ENCODE measurements at places on chromosomes 5 and 9. TPM values are rescaled to one million over a fixed set of nuclear protein-coding genes. Genes with fewer than 3 reads are reported as not detected.
A peak's percentile ranks its signal among the peaks of the same experiment; 100 is the strongest.

The ZNF346 gene
- 21.6 TPM for total RNA-seq

The QRFP gene
- not detected for total RNA-seq

The ZFP2 gene
- 0.42 TPM for total RNA-seq

The WWC1 gene
- 33.2 TPM for total RNA-seq

The HTR1A gene
- total RNA-seq: 4.7 TPM

The BRINP1 gene
- total RNA-seq: 33.5 TPM

DNA sequence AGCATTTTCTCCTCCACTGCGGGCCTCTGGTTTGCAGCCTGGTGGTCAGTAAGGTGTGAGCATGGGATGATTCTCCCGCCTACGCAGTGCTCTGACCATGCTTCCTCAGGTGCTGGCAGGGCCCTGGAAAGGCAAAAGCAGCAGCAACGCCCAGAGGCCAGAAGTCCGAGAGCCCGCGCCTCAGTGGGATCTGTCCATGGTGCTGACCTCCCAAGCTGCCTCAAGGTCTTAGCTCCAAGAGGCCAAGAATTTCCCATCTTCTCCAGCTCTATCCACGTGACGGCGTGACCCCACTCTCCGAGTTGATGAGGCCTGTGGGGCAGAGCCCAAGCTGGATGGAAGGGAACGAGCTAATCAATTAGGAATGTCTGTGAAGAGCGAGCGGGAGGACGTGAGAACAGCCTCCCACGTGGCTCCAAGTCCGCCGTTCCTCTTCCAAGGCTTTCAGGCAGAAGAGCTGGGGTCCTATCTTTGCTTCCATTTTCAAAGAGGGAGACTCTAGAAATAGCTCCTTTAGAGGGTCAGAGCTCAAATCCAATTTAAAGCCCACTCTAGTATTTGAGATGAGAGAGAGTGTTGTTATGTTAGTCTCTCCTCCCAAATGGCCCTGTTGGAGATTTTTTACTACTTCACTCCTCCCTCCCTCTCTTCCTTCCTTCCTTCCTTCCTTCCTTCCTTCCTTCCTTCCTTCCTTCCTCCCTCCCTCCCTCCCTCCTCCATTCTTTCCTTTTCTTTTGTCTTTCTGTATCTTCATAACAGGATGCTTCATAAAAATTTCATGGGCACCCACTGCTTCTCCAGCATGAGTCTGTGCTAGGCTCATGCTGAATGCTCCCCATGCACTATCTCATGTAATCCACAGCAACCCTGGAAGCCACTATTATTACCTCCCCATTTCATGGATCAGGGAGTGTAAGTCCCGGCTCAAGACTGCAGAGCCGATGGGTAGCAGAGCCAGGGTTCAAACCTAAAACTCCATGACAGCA, 69.3 kb downstream of the OLFM1 start:
- DNase-seq: peak; percentile 90

DNA sequence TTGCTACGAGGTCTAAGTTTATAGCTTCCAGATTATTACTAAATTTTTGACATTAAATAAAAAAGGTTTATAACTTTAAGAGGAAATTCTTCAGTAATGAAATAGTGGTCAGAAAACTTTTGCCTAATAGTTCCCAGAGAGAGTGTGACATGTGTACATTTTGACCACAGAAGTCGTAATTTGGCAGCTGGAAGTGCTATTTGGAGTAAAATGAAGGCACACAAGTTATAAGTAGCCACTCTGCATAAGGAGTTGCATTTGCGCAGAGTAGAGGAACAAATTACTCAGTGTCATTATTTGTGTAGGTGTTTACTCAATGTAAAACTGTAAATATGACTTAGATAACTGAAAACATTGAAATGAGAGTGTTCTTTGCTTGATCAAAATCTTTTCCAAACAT, 408.4 kb downstream of the CCDC171 start:
- DNase-seq: no peak

DNA sequence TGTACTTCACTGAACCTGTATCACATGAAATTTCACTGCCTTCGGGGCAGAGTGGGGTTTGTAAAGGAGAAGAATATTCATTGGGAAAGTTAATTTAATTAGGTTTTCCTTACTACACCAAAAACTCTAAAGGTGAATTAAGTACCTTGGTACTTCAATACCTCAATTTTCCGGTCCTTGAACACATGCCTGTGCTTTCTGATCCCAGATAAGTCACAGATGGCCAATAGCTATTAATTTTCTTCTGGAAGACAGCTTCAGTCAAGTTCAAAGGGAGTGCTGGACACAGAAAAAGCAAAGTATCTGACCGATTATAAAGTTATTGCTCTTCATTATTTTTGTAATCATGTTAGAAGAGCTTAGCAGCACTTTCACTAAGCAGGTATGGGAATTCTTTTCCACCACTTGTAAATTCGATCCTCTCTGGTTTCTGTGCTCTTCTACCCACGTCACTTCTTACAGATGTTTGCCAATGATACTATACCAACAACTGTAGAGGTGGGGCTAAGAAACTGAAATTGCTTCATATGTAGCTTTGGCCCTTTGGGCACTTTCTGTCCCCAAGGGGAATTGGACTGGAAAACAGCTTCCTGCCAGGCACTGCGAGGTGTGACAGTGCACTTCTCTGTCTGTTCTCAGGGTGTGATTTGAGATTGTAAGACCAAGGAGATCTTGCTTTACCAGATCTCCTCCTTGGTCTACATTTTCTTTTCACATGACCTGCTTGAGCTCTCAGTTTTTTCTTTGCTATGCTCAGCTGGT, 164.0 kb downstream of the CCDC192 start:
- no peak for DNase-seq

DNA sequence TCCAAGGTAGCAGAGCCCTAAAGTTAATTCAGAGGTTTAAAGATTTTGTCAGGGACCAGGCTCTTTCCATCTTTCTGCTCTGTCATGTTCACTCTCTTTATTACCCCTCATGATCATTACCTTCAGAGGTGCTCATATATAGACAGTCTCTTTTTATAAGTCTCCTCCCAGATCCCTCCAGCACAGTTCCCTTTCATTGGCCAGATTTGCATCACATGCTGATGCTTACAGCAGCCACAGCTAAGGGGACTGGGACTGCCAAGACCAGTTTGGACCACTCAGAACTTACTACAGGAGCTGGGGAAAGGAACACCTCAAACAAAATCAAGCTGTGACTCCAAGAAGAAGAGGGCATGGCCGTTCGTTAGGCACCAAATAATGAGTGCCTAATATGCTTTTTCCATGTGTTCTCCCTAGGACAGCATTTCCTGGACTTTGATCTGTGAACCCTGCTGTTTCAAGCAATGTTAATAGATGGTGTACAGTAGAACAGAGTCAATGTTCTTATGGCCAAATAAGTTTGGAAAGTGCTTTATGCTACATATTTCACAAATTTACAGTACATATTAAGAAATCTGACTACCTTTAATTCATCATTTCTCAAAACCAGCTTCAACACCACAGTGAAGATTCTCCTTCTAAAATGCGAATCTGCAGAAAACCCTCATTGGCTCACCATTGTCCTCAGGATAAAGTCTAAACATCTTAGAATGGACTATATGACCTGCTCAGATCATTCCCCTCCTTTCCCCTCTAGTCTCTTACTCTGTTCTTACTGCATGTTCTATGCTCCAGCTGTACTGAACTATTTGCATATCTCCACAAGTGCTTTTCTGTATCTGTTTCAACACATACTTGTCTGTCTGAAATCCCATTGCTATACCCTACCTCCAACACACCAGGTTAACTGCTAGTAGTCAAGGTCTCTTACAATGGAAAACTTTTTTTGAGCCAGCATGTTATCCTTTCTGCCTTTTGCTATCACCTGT, 3.4 kb downstream of the C5orf58 start:
- no peak for DNase-seq

GRCh38 chr5:96952974-96953730, 17.3 kb downstream of the LNPEP start:
- no peak for DNase-seq

- DNase-seq: peak; percentile 10
These were observed 568.0 kb upstream of the KLF4 start for GRCh38 chr9:108057421-108058134.

DNA sequence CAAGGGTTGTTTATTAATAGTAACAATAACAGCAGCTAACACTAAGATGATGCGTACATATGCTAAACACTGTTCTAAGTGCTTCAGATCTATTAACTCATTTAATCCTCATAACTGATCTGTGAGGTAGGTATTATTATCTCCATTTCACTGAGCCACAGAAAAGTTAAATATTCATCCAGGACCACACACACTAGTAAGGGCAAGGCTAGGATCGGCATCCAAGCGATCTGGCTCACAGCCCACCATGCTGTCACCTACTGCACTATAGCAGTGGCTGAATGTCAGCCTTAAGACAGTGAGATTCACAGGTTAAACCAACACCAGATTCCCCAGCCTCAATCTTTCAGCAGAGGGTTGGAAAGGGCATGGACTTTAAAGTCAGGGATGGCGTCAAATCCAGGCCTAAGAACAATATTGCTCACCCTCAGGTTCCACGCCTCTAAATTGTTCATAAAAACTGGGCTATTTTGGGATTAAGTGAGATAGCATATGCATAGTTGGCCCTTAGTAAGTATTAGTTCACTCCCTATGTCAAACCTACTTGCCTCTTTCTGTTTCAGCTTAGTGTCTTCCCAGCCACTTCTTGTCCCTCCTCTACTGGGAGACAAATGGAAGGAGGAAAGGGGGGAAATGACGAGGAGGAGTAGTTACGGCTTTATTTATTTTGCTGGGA, 150.8 kb downstream of the MAPKAP1 start:
- no peak for DNase-seq

GRCh38 chr5:54313311-54314270, 3.2 kb upstream of the ARL15 start:
- DNase-seq: no peak

DNA sequence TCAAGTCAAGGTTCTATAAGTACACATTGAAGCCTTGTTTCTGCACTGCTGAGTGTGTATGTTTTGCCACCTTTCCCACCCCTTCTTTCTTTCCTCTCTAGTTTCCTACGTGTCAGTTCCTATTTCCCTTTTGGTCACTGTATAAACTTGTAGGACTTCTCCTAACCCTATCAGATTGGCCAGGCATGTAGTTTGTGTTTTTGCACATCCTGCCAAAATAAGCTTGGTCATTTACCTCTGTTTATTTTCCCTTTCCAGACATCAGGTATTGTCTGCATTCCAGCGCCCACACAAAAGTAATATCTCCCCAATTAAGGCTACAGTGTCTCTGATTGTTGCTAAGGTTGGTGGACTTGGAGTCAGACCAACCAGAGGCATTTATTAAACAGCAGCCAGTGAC, 252.9 kb upstream of the MPDZ start:
- DNase-seq: no peak

DNA sequence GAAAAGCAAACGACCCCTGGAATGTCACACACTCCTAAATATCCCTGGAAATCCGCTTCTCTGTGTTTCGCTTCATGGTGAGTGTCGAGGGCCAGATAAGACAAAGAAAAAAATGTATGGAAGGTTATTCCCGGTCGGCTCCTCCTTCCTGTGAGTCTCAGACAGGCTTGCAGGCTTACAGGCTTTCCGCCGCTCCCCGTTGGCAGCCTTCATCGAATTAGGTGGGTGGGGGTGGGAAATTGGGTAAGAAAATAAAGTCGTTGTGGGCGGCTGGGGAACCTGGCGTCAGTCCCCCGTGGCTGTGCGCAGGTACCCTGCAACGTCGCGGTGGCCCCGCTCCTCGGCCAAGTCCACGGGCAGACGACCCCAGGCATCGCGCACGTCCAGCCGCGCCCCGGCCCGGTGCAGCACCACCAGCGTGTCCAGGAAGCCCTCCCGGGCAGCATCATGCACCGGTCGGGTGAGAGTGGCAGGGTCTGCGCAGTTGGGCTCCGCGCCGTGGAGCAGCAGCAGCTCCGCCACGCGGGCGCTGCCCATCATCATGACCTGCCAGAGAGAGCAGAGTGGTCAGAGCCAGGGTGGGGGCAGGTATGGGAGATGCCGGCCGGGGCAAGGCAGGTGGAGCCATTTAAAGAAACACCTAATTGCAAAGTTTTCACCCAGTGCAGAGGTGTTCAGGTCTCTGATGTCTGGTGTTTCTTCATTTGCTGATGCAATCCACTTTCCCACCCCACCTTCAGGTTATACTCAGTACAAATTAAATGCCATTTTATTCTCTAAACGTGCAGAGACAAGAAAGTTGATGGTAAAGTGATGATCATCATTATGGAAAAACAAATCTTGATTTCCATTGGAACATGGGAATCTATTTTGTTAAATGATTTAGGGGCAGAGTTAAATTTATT, 3.2 kb downstream of the CDKN2B start:
- peak; percentile 69 for DNase-seq

DNA sequence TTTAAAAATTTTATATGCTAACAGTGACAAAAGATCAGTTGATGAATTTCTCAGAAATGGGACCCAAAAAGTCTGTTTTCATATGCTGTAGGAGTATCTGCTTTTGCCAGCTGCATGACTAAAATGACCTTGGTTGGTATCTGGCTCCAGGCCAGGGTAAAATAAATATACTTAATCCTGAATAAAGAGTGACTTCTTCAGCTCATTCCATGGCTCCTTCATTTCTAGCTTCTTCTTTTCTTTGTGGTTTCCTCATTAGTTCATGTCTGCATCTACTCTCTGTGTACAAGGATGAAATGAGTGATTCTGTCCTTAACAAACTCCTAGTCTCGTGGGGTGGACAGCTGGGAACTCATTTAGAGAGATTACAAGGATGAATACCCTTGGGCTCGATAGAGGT, 36.0 kb downstream of the RCL1 start:
- no peak for DNase-seq

GRCh38 chr5:74976651-74977050, 75.7 kb downstream of the GCNT4 start:
- DNase-seq: no peak

DNA sequence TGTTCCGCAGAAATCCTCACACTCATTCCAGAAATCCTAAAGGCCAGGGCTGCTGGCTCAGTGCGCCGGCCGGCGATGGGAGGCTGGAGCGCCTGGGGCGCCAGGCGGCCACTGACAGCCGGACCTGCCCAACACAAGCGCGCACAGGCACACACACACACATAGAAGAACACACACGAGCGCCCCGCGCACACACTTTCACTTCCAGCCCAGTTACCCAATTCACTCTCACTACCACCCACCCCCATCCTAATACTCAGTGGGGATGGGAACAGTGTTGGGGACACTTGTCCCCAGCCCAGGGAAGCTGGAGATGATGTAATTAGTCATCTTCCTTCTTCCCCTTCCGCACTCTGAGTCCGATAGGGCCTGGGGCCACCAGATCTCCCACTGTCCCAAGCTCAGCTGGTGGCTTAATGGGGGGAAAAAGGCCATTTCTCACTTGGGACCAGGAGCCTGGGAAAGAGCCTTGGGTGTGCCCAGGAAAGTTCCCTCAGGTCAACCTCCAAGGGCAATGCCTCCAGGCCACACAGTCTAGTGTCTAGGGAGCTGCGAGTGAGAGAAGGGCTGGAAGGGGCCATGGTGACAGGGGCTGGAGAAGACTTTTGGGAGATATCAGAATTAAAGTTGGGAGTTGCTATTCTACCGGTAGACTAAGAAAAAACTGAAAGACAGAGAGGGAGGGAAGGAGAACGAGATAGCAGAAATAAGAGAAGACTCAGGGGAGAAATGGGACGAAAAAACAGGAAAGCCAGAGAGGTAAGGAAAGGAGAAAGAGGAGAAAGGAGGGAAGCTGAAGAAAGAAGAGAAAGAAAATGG, 1.7 kb downstream of the EBF1 start:
- peak; percentile 47 for DNase-seq

All from GM23338 (cell line).